ENCODE measurements at places on chromosomes 4 and X.

GRCh38 chrX:140521393-140521792, 16.5 kb upstream of the SOX3 start:
- no peak for DNase-seq

DNA sequence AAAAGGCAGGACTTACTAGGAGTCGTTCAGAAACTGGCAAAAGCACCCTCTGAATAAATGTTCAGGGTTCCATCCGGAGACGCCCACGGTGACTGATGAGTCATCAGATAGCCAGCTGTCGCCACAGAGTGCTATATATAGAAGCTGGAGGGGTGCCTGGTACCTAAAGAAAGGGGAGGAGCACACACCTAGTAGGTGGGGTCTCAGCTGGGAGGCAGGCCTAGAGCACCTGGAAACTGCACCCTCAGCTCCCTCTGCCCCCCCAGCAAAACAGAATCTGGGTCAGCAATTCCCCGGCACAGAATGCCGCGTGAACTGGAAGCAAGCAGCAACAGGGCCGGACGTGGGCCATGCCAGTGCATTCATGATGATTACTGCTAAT, 242.0 kb downstream of the BCOR start:
- DNase-seq = no peak

DNA sequence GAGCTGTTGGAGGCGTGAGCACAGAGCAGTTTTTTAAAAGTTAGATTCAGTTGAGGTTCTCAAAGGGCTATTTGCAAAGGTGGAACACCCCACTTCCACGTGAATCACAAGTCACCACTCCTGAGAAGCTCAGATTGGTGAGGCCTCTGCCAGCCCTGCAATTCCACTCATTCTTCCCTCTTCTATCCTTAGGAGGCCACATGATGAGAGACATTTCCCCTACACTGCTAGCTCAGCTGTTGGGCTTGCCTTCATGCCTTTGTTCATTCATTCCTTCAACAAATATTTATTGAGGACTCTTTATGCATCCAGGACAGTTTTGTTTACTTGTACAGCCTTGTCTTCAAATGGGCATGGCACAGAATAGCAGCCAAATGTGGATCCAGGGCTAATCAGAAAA, 3.7 kb downstream of the SRPX2 start:
- no peak for DNase-seq

DNA sequence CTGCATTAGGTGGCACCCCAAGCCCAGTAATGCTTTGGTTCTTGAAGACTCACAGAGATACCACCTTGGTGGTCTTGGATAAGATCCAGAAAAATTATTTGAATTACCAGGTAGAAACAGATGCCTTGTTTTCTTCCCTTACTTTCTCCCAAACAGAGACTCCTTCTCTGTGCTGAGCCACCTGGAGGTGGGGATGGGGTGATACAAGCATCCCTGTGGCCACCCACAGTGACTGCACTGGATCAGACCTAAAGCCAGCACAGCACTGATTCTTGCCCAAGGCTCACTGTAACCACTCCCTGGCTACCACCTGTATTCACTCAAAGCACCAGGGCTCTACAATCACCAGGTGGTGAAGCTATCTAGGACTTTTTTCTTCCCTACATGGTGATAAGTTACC, 156.8 kb downstream of the TEX13A start:
- DNase-seq = no peak

- DNase-seq = no peak
Measured at GRCh38 chr4:2743518-2744445, 12.4 kb downstream of the TNIP2 start.

DNA sequence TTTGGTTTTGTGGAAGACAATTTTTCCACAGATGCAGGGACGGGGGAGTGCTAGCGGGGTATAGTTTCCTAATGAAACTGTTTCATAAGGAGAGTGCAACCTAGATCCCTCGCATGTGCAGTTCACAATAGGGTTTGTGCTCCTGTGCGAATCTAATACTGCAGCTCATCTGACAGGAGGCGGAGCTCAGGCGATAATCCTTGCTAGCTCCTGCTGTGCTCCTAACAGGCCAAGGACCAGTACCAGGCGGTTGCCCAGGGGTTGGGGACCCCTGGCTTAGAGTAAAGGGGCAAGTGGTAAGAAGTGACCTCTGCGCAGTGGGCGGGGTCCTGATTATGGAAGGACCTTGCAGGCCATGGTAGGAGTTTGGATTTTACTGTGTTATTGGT, 3.8 kb downstream of the SCML1 start:
- DNase-seq = peak; percentile 52

DNA sequence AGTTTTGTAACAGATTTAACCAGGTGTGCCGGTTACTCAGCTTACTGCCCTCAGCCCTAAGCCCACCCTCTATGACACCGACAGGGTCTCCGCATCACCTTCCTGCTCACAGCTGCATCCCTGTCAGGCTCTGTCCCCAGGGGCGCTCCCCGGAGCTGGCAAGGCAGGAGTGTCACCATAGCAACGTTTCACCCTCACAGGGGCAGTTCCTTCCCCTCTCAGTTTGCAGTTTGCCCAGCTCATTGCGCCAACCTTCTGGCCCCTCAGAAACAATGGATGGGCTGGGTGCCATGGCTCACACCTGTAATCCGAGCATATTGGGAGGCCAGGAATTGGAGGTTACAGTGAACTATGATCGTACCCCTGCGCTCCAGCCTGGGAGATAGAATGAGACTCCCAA, 42.6 kb downstream of the RGS12 start:
- no peak for DNase-seq
